Pancreas (tissue), 10 donors: ENCODE measurements at places on chromosomes 13 and 19. TPM values are rescaled to one million over a fixed set of nuclear protein-coding genes. Genes with fewer than 3 reads are reported as not detected.

DNA sequence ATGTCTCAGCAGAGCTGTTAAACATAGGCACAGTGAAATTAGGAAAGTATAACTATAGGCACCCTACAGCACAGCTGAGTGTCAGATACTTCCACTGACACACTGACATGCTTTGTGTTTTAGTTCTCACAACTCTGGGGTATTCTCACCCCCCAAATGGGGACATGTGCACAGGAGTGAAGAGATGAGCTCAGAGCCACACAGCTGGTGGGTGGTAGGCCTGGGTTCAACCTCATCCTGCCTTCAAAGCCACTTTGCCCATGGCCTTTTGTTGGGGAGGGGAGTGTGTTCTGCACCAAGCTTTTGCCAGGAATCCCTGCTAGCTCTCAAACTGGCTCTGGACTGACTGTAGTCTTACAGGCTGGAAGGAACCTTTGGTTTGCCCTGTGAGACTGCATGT, 1.7 kb upstream of the SLC35E1 start:
- DNase-seq, result no peak

GRCh38 chr19:44653977-44654774, 10.5 kb downstream of the PVR start:
- peak; percentile 82 for DNase-seq

DNA sequence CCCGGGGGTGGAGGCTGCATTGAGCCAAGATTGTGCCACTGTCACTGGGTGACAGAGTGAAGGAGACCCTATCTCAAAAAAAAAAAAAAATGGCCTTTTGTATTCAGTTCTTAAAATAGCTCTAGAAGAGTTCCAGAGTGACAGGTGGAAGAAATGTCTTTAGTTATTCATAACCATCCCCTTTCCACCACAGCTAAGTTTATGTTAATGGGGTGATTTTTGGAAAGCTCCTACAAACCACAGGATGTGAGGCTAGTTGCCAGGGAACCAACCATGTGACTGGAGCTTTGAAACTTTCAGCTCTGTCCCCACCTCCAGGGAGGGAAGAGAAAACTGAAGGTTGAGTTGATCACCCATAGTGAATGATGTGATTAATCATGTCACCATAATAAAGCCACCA, 6.9 kb downstream of the ZNF490 start:
- DNase-seq, result no peak

- DNase-seq, result no peak
Observed at GRCh38 chr13:40149611-40150274, 494.3 kb downstream of the COG6 start.

DNA sequence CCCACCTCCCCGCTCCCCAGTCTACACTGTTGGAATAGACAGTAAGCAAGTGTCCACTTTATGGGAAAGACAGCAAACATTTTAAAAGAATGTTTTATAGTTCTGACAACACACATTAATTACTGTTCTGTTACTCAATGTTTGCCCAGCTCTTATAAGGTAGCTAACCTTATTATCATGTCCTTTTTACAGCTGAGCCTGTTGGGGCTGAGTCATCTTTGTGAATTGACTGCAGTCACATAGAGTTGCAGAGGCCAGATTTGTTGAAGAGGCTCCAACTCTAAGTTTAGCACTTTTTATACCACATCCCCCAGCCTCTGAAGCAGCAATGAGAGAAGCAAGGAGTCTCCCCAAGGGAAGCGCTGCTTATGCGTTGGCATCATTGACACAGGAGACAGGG, 76.2 kb downstream of the C13orf42 start:
- no peak for DNase-seq

GRCh38 chr13:23817830-23818229, 71.4 kb downstream of the MIPEP start:
- DNase-seq, result no peak

DNA sequence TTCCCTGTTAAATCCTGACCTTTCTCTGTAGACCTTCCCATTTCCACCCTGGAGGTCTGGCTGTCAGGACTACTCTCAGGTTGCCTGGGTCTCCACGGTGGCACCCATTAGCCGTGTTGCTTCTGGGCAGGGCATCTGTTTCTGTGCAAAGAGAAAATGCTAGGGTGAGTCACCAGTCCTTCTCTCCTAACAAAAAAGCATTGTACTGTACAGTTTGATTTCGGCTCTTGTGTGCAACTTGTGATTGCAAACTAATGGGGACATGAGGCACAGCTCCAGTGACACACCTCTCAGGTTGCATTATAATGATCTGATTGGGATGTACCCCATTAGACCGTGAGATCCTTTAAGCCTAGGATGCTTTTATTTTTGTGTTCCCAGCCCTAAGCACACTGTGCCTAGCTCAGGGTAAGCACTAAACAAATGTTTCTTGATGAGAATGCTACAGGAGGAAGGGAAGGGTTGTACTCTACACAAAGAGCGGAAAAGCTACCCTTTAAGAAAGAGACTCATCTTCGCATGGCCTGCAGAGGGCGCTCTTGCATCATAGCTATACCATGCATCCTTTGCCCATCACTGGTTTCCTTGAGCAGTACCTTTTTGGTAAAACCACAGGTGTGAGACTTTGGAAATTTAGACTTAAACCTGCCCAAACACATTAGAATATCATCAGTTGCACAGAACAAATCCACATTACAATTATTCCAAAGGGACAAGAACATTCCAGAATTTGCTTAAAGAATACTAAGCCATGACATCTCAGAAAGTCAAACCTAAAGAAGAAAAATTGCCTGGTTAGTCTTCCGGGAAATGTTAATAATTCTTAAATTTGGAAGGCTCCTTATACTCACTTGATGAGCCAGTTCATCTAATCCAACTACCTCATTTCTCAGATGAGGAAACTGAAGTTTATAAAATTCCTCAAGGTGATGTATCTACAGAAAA, 20.3 kb upstream of the TRIM13 start:
- peak; percentile 53 for DNase-seq

GRCh38 chr19:9849791-9850190, 14.7 kb downstream of the PIN1 start:
- DNase-seq, result no peak

- DNase-seq, result no peak
Observed at GRCh38 chr13:42832341-42833096, 51.1 kb downstream of the FAM216B start.

Gene CNMD
- 0.54 TPM for total RNA-seq

Gene C13orf46
- total RNA-seq, result 10.8 TPM

Gene CYP2S1
- 0.09 TPM for total RNA-seq
